Fibroblast of gingiva (primary cell): ENCODE measurements at places on chromosomes 11 and 22.

DNA sequence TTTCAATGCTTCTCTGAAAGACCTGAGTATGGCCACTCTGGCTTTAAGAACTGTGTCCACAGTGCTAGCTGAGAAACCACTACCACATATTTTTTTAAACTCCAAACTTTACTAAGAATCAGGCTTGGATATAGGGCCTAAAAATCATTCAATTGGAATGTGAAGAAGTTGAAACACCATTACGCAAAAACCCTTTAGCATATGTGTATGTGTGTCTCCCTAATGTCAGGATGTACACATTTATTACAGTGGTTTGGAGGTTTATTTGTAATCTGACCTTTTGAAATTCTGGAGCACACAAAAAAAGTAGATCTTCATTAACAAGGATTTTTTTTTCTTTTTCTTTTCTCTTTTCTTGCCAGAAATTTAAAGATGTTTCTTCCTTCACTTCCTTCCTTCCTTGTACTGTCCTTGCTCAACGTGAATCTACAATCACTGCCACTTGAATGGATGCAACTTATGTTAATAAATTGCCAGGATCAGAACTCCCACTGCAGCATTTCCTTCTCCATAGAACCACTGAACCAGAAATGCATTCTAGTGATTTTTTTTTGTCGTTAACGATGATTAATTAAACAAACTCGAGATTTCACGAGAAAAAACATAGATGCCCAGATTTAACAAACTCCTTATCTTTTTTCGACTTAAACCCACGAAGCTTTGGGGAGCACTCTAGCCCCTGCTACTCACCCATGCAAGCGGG, 3.1 kb upstream of the ADM start:
- DNase-seq: peak; percentile 84

GRCh38 chr22:27327981-27328721, 473.4 kb downstream of the MN1 start:
- DNase-seq: no peak

DNA sequence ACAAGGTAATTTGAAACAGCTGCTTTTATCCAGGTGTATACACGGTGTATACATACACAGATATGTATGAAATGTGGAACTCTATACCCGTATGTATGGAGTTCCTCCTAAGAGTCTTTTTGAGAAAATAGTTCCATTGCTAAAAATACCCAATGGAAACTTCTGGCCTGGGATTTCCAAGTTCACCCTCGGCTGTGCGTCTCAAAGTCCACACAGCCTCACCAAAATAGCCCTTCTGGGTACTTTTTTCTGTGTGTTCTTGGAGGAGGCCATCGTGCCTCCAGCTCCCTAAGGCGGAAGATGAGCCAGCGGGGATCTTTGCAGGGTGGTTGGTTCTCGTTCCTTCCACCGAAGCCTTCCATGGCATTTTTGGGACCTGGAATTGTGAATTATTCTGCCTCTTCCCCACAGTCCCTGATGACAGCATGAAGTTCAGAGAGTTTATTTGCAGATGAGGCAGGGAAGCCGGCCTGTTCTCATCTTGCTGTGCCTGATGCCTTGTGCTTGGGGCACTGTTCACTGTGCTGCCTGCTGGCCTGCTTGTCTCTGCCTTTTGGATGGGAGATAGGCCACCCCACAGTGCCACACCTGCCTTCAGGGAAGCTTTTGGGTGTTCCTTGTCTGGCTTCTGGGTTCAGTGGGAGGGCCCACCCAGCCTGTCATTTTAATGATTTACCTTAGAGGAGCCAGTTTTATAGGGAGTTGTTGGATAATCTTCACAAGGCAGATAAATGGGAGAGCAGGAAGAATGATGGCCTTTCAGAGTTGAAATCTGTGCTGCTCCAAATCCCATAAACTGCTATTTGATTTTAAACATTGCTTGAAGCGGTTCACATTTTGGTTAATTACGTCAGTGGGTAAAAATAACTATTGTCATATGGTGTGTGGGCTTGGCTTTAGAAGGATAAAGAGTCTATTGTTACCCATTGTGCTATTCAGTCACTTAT, 112.7 kb upstream of the OR4B1 start:
- DNase-seq: no peak

DNA sequence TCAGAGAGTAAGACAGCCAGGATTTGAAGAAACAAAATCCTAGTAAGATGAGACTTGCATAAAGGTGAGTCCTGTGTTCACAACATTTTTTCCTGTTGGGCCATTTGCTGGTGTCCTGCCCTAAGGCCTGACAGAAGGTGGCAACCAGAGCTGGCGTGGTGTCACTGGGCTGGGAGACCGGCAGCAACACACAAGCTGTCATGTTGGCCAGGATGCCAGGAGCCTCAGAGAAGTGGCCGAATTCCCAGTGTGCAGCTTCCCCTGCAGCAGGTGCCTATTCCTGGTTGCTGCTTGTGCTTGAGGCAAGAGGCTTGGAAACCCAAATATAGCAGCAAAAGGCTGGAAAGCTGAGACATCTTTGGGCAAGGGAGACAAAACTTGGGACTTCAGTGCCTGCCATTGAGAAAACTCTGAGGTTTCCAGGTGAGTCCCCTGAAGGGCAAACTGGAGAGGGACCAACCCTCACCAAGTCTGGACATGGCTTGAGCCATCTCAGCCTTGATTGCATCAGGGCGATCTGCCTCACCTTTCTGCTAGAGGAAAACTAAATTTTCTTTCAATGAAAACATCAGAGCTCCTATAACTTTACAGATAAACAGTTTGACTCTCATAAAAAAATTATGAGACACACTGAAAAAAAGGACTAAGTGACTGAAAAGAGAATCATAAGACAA, 25.9 kb downstream of the ALG12 start:
- no peak for DNase-seq

GRCh38 chr22:29715240-29715639, 4.6 kb upstream of the CABP7 start:
- DNase-seq: no peak

- no peak for DNase-seq
Observed at GRCh38 chr11:61109671-61110070, 7.4 kb downstream of the CD5 start.
